ENCODE measurements at places on chromosomes 4 and X.

DNA sequence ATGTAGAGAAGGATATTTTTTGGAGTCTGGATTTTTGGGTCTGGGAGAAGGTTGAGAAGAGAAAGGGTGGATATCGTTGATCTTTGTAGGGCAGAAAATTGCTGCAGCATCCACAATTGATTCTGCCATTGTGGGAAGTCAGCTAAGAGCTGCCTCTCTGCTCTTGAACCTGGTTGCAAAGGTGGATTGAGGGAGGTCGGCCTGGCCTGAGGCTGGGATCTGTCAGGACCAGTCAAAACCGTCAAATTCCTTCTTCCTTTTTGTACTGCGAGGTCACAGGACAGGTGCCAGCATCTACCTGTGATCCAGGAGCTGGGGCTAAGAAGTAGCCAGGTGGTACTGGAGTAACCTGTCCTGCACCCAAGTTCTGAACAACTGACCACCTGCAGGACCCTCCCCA lies 93.7 kb downstream of the SHOX start:
- no peak for DNase-seq

GRCh38 chr4:173990126-173990868 lies 293.2 kb downstream of the FBXO8 start:
- peak; percentile 6 for DNase-seq

DNA sequence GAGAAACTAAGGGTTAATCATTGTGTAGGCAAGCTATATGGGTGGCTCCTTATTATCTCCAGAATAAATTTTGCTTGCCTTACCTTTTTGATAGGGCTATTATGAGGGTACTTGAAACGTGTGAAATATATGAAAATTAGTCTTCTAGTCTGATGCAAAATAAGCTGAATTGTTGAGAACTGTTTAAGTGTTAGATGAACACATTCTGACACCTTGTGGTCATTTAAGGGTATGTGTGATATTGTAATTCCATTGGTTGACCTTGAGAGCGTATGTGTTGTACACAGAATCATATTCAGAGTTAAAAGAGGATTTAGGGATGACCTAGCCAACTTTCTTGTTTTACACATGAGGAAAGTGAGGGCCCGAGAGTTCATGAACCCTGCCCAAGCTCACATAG lies 44.6 kb upstream of the LINC00632 start:
- no peak for DNase-seq

DNA sequence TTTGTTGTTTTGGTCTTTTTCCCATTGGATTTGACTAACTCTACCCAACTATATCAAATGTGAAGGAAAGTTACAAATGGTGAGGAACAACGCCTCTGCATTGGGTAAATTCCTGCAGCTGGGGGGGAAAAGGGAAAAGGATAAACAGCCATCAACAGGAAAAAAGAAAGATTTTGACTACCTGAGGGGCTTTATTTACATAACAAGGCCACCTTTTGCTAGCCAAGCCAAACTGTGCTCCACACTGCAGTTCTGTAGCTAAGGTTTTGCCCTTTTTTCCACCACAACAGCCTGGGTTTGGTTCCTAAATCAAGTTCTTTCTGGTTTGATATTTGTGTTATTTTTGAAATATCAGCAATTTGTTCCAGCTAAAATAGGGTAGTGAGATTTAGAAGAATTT lies 40.8 kb downstream of the RHOXF2B start:
- DNase-seq, result no peak

- no peak for DNase-seq
Observed at GRCh38 chr4:153816542-153816941, 27.7 kb upstream of the SFRP2 start.

GRCh38 chr4:37816719-37817118 lies 9.8 kb upstream of the PGM2 start:
- no peak for DNase-seq

DNA sequence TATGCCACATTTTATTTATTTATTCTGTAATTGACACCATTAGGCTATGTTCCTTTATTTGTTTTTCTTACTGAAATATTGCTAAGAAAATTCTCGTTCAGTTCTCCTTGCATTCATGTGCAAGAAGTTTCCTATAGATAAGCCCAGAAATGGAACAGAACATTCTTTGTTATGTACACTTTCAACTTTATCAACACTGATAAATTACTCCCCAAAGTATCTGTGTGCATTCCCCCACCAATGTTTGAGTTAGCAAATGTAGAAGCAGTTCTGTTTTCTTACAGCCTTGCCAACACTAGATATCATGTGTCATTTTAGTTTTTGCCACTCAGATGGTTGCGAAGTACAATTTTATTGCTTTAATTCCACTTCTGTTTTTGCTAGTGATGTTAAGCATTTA lies 166.4 kb upstream of the NPY2R start:
- DNase-seq, result no peak

- DNase-seq, result no peak
Observed at GRCh38 chrX:43500996-43501694, 155.0 kb upstream of the MAOA start.

- DNase-seq, result peak; percentile 40
Observed at GRCh38 chrX:1392376-1393068, 609 bp upstream of the SLC25A6 start.

- DNase-seq, result no peak
Observed at GRCh38 chr4:141465171-141465570, 171.2 kb upstream of the IL15 start.

DNA sequence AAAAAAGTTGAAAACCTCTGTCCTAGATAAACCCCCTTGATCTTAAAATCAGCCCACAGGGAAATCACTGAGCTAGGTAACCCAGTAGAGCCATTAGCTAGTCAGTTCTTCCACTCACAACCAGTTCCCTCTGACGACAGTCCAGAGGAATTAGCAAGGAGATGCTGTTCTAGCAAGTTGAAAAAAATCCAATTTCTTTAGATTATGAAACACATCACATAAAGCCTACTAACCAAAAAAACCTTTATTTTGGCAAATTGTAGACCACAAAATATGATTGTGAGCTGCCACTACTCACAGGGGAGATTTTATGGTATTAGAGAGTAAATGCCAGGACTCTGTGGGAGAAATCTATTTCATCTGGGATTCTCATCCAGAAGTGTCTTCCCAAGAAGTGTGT lies 22.6 kb downstream of the ADAMTS3 start:
- DNase-seq, result no peak

GRCh38 chr4:111991797-111992196 lies 153.5 kb upstream of the FAM241A start:
- DNase-seq, result peak; percentile 55

GRCh38 chr4:180850318-180850940 lies 1392.8 kb upstream of the TENM3 start:
- DNase-seq, result no peak

GRCh38 chr4:122604146-122604545 lies 16.7 kb downstream of the IL21 start:
- no peak for DNase-seq

DNA sequence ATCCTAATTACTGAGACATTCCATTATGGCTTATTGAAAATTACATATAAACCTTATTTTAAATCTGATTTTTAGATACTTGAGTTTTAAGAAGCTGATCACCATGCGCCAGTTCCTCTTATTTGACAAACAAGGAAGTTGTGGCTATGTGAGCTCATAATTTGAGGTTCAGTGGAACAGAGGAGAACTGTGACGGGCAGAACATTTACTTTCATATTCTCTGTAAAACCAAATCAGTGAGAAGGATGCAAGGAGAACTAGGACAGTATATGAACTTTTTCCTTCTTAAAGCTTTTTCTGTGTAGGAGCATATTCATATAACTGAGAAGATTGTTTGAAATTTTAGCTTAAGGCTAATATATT lies 25.3 kb downstream of the STIM2 start:
- no peak for DNase-seq

DNA sequence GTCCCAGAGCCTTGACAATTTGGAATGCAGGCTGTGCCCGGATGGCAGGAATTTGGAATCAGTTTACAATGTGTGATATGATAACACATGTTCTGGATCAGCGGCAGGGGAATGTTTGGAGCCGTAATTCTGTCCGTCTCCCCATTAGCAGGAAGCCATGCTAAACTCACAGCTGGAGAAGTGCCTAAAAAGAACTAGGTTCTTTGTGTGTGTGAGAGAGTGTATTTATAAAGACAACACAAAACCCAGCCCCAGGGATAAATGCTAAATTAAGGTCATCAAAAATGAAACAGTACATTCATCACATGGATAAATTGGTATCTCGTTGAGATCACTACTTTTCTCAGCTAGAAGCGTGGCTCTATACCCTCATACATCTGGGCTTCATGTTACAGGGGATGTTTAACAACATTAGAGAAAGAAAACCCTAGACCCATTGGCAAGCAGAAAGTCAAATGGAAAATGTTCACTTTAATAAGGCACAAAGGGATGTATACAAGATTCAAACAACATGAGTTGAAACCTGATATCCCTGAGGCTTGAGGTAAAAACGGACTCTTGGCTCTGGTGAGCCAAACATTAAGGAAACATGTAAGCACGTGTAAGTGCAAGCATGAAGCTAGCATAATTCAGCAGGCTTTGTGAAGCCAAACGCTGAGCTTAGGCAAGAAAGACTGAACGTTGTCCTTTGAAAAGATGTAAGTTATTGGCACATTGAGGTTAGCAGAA lies 18.0 kb upstream of the TMEM131L start:
- no peak for DNase-seq

GRCh38 chrX:122626871-122627270 lies 557.2 kb upstream of the GRIA3 start:
- DNase-seq, result no peak

- no peak for DNase-seq
Observed at GRCh38 chr4:40165916-40166315, 30.9 kb upstream of the RHOH start.

GRCh38 chr4:116664198-116664597 lies 421.2 kb downstream of the TRAM1L1 start:
- DNase-seq, result no peak

- DNase-seq, result no peak
Observed at GRCh38 chrX:40976981-40977380, 108.3 kb upstream of the USP9X start.

DNA sequence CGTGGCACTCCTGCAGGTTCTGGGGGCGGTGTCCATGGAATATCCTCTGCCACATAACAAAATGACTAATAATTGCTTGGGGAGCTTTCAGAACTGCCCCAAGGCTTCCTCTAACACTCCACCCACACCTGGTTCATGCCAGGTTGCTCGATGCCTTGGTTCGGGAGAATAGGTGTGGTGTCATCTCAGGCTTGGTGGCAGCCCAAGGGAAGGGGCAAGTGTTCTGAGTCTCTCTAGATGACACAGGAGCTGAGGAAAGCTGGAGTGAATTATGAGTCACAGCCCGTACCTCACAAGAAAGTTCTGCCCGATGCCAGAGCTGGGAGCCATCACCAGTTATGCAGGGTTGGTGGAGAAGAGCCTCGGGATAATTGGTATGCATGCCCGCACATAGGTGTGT lies 14.7 kb downstream of the FTSJ1 start:
- DNase-seq, result no peak

GRCh38 chr4:140996766-140997165 lies 136.5 kb downstream of the RNF150 start:
- peak; percentile 24 for DNase-seq

DNA sequence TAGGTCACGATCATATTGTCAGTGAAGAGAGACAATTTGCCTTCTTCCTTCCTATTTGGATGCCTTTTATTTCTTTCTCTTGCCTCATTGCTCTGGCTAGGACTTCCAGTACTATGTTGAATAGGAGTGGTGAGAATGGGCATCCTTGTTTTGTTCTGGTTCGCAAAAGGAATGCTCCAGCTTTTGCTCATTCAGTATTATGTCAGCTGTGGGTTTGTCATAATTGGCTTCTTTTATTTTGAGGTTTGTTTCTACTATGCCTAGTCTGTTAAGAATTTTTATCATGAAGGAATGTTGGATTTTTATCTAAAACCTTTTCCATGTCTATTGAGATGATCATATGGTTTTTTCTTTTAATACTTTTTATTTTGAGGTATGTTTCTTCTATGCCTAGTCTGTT lies 152.3 kb upstream of the MAD2L1 start:
- no peak for DNase-seq

DNA sequence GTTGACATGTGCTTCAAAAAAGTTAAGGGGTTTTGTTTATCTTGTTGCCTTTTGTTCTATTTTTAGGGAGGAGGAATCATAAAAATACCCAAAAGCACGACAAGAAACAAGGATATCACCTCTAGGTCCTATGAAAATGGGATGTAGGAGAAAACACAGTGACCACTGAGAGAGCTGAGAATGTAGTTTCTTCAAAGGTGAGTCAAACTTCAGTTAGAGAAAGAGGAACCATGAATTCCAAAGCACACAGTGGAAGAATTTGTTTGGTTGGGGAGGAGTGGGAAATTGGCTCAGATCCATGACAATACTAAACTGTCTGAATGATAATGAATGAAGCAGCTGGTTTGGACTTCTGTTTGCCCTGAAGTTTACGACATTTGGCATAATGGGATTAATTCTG lies 19.1 kb upstream of the FRYL start:
- no peak for DNase-seq

DNA sequence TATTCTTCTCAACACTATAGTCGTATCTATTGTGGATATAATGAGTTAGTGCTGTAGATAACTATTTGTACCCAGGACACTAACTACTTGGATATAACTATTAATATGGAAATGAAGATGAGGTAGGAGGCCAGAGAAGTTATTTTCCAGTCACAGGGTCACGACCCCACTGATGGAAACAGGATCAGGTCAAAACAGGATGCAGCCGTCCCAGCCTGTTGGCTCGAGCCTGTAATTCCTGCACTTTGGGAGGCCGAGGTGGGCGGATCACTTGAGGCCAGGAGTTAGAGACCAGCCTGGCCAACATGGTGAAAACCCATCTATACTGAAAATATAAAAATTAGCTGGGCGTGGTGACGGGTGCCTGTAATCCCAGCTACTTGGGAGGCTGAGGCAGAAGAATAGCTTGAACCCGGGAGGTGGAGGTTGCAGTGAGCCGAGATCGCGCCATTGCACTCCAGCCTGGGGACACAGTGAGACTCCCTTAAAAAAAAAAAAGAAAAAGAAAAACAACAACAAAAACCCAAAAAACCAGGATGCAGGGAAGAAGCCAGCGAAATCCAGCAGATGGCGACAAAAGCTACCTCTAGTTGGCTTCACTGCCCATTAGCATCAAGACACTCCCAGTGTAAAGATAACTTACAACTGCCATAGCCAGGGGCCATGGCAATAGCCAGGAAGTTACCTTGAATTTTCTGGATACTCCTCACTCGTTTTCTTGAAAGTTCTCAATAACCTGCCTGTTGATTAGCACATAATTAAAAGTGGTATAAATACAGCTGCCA lies 37.9 kb upstream of the NKAP start:
- DNase-seq, result peak; percentile 9

GRCh38 chrX:41478381-41478911 lies 31.3 kb downstream of the NYX start:
- no peak for DNase-seq

Measured in brain microvascular endothelial cell (primary cell).